ENCODE measurements at places on chromosomes 12 and 14.

GRCh38 chr14:78633752-78634151, 463.6 kb downstream of the NRXN3 start:
- DNase-seq: peak; percentile 32

DNA sequence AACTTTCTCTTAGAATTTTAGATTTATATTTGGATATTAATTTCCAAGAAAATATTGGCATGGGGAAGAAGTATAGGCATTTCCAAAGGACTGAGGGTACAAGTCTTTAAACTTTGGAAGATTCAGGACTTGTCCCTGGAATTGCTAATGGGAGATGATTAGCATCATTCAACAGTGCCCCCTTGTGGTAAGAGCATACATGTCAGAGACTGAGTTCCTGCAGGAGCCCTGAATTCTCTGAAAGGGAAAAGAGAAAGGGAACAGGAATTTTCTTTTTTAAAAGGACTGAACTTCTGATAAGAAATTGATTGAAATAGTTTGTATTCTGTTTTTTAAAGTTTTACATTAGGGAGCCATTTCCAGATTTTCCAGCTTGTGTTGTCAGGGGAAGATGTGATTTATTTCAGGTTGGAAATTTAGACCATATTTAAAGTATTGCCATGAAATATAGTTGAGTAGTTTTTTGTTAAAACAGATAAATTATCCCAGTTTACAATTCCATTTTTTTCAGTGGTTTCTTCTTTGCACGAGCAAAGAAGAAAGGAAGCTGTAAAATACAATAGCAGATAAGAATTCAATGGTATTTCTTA, 44.0 kb upstream of the REP15 start:
- DNase-seq: peak; percentile 82

DNA sequence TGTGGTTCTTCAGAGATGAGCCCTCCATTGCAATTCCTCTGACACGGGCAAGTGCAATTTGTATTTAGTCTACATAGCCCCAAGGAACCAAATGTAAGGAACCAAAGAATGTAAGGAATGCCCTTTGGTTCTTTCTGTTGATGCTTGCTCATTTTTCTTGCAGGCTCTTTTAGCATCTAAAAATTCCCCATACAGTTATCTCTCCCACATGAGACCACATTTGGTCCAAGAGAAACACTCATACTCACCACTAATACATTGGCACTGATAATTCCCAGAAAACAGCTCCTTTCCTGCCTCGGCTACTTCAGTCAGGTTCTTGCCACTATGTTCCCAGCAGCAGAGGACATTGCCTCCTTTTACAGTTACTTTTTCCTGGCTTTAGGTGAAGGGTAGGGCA, 332.6 kb downstream of the AEBP2 start:
- no peak for DNase-seq

- DNase-seq: no peak
These were observed 32.0 kb downstream of the MYL2 start for GRCh38 chr12:110888256-110888991.

DNA sequence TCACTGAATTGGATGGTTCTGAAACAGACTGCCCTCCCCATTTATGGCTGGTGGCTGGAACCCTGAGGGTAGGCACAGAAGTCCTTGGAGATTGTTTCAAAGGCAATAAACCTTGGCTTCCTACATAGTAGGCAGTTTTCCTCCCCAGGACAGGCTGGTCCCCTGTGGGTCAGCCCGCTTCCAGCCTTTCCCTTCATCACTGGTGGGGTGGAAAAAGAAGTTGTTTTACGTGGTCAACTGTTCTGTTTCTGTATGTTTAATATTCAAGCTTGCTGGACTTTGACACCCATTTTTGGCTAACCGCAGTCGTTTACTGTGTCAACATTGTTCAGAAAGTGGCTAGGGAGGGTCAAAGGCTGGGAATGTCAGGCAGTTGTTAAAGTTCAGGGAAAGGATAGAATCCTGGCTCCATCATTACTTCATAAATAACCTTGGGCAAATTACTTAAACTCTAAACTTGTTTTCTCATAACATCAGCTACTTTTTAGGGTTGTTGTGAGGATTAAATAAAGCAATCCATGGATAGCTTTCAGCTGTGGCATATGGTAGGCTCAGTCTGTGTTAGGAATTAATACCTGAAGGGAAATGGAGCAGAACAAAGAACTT, 2.4 kb downstream of the KLHDC2 start:
- no peak for DNase-seq
